ENCODE measurements at places on chromosomes 12 and 14.

DNA sequence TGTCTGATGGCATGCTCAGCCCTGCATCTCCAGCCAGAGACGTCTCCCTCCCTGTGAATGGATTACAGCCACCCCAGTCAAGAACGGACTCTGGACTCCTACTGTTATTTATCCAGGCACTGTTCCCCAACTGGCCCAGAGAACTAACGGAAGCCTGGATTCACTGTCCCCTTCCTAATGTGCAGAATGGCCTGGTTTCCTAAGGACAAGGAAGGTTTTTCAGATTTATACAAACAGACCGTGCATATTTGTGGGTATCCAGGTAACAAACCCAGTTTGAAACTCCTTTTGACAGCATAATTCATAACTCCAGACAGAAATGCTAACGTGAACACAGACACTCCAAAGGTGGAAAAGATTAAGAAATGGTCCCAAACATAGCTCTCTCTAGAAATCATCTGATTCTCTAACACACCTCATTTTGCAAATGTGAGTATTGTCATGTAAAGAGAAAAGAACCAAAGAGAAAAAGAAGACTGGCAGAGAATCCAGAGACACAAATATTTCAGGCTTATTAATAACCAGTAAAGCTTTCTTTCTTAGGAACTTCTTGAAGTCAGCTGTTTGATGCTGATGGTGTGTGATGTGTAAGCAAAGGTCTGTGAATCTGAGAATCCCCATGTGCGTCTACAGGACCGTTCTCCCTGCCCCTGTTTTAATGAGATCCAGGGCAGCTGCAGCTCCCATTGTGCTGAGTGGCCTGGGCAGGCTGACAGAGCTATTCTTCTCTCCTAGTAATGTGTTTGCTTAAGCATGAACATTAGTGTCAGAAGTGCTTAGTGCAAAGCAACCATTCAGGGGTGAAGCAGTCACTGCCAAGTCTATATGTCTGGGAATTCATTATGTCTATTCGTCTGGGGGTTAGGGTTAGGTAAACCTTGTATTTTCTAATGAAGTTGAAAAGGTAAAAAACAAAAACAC lies 86.8 kb upstream of the HIF1A start:
- DNase-seq, result no peak

- no peak for DNase-seq
Observed at GRCh38 chr14:104573930-104574329, 5.6 kb upstream of the C14orf180 start.

- DNase-seq, result no peak
Observed at GRCh38 chr12:10855807-10856206, 6.5 kb upstream of the PRR4 start.

- DNase-seq, result no peak
Observed at GRCh38 chr14:24116128-24116814, 1.5 kb upstream of the NRL start.

DNA sequence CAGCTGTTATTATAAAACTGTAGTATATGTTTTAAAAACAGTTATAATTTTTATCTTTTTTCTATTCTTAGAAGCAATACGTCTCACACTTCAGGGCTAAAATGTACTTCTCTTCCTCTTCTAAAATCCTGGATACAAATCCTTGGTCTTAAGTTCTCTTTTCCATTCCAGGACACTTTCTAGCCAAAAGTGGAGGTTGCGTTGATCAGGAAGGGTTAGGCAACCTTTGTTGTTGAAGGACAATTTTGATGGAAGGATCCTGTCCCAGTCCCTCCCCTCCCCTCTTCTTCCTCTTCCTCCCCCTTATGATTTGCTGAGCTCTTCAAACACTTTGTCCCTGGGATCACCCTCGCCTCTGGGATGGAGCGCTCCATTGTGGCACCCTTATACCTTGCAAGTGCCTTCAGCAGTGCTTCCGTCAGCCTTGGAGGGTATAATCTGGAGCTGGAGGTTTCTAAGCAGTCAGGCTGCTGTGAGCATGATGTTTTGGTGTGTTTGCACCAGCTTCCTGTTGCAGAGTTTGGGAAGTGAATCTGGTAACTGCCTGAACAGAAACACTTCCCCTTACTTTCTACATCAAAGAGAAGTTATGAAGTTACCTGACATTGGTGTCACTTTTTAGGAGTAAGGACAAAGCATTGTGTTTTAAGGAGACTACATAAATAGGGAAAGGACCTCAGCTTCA lies 87.4 kb upstream of the SLC38A2 start:
- peak; percentile 38 for DNase-seq

DNA sequence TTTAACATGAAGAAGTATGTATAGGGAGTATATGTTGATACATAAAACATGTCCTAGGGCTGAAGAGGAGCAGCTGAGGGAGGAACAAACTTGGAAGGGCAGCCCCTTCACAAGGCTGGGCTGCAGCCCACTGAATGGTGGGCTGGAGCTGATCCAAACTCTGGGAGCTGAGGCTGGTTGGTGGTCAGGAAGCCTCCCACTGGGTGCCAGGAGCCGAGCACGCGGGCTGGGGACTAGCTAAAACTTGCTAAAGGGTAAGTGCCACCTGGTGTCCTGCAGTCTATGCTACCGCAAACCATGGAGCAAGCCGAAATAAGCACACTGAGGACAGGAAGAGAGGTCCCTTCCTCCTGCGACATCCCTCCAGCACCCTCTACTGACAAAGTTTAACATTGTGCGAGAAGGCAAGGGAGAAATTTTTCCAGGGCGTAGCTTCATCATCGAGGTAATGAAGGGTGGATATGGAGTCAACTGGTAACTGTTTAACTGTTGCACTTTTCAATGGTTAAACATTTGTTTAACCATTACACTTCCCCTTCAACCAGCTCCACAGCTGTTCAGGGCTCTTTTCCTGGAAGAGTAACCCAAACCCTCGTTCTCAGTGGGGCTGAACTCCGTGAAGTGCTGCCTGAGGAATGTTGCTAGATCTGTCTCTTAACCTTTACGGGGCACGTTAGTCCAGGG lies 42.2 kb downstream of the EGLN3 start:
- DNase-seq, result no peak

- no peak for DNase-seq
Observed at GRCh38 chr14:58718226-58719205, 80.8 kb downstream of the DACT1 start.

DNA sequence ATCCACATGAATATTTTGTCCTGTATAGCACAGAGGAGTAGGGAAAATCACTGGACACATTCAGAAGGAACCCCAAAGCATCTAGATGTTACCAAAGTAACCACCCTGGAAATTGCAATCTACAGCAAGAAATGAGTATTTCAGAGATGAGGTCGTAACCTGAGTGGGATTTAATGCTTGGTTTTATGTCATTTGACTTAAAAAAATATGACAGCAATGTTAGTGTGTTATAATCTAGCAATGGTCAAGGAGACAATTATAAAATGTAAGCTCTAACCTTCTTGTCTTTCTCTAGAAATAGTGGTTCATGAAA lies 256.6 kb downstream of the NAV3 start:
- no peak for DNase-seq

DNA sequence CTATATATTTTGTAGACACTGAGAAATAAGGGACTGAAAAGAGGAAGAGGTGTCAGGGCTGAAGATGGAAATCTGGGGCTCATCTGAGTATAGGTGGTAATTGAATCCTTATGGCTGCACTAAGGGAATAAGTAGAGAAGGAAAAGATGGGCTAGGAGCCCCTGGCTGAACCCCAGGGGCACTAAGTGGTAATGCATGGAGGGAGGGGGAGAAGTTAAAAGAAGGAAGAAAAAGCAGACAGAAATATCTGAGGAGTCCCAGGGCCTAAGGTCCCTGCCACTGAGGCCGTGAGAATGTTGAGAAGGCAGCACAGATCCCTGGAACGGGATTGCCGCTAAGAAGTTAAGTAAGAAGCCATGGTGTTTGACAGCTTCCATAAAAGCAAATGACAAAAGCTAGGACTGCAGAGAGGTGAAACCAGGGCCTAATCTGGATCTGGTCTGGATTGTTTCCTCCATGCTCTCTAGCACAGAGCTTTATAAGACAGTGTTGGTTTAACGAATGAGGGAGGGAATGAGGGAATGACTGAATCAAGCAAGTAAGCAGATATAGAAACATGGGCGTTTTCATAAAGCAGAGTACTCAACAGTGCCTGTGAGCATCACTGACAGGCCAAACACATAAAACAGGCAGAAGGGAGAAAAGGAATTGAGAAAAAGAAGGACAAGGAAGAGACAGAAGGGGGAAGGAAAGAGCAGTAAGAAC lies 92.9 kb downstream of the HMGA2 start:
- DNase-seq, result no peak

GRCh38 chr12:30098677-30099076 lies 314.9 kb upstream of the TMTC1 start:
- no peak for DNase-seq

- DNase-seq, result no peak
Observed at GRCh38 chr14:106304271-106304670, 777.9 kb downstream of the TMEM121 start.

DNA sequence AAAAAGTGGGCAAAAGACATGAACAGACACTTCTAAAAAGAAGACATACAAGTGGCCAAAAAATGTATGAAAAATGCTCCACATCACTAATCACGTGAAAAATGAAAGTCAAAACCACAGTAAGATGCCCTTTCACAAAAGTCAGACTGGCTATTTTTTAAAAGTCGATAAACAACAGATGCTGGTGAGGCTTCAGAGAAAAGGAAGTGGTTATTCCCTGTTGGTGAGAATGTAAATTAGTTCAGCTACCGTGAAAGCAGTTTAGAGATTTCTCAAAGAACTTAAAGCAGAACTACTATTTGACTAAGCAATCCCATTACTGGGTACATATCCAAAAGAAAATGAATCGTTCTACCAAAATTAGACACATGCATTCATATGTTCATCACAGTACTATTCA lies 237.0 kb downstream of the KIF21A start:
- no peak for DNase-seq
